ENCODE measurements at places on chromosomes 11 and 22.

DNA sequence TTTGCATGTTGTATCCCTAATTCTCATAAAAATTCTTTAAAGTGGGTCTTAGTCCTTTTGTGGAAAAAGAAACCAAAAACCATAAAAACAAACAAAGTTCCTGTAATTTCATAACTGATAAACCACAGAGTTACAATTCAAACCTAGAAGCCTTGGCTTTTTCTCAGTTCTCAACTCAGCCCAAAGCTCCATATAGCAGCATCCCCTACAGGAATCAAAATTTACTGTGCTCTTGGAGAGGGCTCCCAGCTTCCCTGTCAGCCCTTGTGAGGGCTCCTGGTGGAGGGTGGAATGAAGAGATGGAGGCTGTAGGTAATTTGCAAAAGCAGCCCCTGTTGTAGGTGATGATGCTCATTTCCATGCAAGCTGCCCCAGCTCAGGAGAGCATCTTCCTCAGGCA lies 506.1 kb upstream of the KIRREL3 start:
- DNase-seq, result no peak

- DNase-seq, result no peak
These were observed 119.0 kb downstream of the SLC17A6 start for GRCh38 chr11:22456993-22457762.

DNA sequence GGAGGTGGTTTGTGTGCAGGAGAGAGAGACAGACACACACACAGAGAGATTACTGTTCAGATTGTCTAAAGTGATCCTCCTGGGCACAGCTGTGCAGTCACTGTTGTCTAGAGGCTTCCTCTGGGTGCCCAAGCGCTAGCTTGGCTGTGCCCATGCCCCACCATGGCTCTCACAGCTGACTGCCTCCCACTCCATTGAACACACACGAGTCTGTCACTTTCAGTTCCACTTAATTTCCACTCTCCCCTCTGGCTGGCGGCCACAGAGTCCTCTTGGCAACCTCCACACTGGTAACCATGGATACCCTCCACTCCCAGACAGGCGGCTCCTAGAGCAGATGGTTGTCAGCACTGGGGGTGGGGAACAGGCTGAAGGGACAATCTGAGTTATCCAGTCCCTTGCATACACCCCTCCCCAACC lies 29.1 kb downstream of the MAP6 start:
- peak; percentile 95 for DNase-seq

GRCh38 chr11:94007426-94007825 lies 13.7 kb upstream of the HEPHL1 start:
- DNase-seq, result no peak

DNA sequence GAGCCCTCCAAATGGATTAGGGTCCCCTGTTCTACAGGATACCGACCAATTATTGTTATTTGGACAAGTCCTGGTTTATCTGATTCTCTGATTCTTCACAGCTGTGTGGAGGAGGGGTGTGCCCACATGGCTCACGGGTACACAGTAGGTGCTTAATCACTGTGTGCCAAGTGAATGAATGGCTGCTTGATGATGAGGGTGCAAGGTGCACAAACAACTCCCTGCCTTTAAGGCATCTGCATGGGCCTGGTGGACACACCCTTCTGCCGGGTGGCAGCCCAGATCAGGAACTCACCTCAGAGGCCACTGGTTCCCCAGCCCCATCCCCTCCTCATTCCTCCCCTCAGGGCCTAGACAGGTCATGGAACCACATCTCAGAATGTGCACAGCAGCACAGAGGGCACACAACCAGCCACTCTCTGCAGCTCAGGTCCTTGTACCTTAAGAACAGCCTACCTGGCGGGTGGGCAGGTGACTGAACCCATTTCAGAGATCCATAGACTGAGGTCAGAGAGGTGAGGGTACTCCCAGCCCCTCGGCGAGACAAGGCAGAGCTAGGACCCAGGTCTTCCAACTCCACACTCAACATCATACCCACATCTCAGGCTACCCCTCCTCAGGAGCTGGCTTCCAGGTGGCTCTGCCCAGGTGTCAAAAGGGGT lies 50.3 kb downstream of the SHANK2 start:
- DNase-seq, result no peak

GRCh38 chr22:44697423-44698141 lies 4.4 kb upstream of the PRR5 start:
- DNase-seq, result no peak

DNA sequence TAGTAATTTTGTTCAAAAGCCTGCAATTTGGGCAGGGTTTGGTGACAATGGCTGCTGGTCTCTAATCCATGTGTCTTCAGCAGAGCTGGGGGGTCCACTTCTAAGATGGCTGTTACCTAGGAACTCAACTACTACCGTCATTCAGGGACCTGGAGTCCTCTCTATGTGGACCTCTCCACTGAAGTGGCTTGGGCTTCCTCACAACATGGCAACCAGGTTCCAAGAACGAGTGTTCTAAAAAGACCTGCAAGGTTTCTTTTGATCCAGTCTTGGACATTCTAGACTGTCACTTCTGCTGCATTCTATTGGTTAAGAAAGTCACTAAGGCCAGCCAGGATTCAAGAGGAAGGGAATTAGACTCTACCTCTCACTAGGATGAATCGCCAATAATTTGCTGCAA lies 387.0 kb downstream of the NXPE2 start:
- DNase-seq, result no peak

- DNase-seq, result no peak
These were observed 126.1 kb downstream of the HIPK3 start for GRCh38 chr11:33383075-33383919.

- no peak for DNase-seq
These were observed 1.5 kb upstream of the IGF2 start for GRCh38 chr11:2140411-2141400.

DNA sequence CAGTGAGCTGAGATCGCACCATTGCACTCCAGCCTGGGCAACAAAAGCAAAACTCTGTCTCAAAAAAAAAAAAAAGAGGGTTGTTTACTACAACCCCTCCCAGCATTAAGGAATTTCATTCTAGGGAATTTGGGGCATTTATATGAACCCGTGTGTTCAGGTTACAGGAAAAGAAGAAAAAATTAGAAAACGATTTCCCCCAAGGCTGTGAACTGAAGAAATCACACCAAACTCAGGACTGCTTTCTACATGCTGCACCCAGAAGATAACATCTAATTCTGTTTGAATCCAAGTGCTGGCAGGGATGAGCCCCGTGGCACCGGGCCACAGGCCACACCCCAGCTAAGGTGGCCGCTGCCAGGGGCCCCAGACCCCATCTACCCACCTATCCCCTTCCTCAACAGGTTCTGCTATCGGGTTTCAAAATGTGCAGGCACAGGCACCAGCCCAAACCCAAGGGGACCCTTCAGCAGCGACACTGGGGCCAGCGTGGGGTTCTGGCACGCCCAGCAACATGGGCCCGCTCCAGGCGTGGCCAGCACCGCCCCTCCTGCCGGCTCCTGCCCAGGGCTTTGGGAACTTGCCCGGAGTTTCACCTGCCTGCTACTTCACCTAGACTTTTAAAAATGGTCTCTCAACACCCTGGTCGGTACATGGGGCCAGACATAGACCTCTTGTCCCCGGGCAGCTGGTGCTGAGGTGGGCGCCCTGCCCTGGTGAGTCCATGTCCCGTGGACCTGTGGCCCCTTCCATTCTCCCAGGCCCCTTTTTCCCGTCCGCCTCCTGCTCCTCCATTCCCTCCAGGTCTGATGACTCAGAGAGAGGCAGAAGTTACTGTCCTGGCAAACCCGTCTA lies 11.8 kb downstream of the CELSR1 start:
- DNase-seq, result no peak

- no peak for DNase-seq
These were observed 119.7 kb upstream of the CD82 start for GRCh38 chr11:44445500-44446365.

GRCh38 chr11:95088946-95089619 lies 563 bp upstream of the ENDOD1 start:
- DNase-seq, result no peak

- DNase-seq, result no peak
These were observed 357.2 kb downstream of the OPCML start for GRCh38 chr11:133175103-133175502.

- DNase-seq, result no peak
These were observed 27.9 kb downstream of the TCIRG1 start for GRCh38 chr11:68066742-68067141.

GRCh38 chr22:47287516-47287915 lies 525.1 kb downstream of the TBC1D22A start:
- peak; percentile 58 for DNase-seq

GRCh38 chr11:100247704-100248103 lies 439.4 kb upstream of the ARHGAP42 start:
- no peak for DNase-seq

GRCh38 chr11:7900686-7901085 lies 30.4 kb downstream of the OR10A6 start:
- DNase-seq, result no peak

DNA sequence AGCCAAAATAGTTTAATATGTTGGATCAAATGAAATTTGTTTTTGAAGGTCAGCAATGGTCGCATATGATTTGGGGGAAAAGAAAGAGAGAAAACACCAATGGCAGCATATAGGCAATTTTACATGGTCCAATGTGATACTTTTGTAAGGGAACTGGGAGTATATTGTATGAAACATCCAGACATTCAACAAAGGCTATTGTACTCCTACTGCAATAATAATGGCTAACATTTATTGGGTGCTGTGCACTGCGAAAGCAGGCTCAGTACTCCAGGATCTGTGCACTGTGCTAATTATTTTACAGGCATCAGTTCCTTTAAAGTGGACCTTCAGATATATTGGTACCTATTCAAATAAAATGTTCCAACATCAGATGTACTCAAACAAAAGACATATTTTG lies 5.9 kb upstream of the OR10V1 start:
- no peak for DNase-seq

GRCh38 chr11:125207866-125208425 lies 43.4 kb downstream of the PKNOX2 start:
- DNase-seq, result no peak

GRCh38 chr11:2870969-2871680 lies 14.4 kb downstream of the CDKN1C start:
- no peak for DNase-seq

DNA sequence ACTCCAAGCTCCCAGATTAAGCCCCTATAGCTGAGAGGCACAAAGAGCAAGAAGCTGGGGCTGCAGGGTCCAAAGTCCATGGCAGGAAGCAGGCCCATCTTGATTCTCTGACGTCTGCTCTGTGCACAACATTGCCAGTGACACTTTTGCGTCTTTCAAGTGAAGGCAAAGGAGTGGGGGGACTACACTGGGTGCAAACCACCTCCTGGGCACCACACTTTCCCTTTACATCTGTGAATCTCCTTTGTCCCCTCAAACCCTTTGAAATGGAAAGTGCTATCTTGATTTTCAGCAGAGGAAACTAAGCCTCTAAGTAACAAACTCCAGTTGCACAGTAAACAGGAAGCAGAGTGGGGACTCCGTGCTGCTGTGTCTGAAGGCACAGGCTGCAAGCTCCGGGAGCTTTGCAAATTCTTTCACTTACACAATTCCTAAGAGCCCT lies 428.0 kb downstream of the LARGE1 start:
- no peak for DNase-seq

DNA sequence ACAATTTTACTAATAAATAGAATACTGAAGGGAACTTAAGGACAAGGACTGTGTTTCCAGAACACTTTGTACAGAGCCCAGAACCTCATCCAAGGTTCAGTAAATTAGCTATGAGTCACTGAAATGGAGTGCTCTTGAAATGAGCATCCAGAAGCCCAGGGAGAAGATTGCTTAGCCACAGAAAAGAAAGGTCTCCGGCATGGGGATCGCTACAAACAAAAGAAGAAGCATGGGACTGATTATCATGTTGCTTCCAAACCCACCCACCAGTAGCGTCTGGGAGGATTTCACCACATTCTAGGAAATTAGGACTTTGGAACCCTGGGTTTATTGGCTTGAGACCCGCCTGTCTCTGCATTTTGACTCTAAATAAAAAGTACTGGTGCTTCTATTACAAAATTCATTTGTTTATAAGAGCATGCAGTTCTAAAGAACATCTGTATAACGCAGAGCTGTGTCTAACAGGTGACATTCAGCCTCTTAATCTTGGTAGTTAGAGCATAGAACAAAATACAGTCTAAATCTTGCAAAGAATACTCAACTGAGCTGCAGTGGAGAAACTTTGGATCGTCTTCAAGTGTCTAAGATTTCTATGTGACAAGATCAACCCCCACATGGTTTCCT lies 35.9 kb upstream of the SESN3 start:
- no peak for DNase-seq

DNA sequence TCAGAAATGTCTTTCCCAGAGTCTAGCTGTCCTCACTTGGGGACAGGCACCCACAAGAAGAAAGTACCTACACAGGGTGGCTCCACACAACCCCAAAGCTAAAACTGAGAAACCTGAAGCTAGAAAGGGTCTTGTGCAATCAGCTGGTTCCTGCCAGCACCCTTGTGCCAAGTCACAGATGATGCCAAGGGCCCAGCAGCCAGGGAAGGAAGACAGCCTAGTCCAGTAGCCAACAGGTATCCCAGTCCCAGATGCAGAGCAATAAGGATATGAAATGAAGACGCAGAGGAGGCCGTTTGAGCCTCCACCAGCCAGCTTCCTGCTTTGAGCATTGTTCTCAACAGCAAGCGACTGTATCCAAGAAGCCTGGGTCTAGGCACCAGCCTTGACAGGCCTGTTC lies 6.1 kb downstream of the PLEKHA7 start:
- no peak for DNase-seq

DNA sequence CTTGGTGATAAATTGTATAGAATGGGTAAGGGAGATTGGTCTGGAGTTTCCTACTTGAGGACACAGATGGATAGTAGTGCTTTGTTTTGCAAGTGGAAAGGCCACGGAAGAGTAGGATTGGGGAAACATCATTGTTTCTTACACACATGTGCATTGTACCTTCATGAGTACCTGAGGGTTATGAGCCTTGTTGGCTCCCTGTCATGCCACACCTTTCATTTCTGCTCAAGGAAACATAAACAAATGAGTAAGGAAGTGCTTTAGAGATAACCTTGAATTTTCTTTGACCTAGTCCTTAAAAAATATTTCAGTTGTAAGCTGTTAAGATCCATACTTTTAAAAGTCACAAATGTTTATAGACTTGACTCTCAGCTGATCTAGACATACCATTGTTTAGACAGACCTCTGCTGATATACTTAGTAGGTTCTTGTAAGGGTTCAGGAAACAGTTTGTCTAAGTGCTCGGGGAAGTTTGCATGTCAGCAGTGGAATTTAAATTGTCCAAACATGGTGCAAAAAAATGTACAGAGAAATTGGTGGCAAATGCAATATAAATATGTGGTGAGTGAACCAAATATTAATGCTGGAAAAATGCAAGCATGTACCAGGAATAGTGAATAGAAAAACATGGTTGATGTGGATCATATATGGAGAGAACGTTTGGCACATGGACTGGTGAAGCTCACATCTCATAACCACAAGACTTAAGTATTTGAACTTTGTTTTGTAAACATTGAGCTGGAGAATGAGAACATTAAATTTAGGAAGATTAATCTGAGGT lies 40.9 kb downstream of the GAS2 start:
- no peak for DNase-seq

Data from NCI-H524 (cell line).